Astrocyte of the spinal cord (primary cell): ENCODE measurements at places on chromosomes 6 and 20.

DNA sequence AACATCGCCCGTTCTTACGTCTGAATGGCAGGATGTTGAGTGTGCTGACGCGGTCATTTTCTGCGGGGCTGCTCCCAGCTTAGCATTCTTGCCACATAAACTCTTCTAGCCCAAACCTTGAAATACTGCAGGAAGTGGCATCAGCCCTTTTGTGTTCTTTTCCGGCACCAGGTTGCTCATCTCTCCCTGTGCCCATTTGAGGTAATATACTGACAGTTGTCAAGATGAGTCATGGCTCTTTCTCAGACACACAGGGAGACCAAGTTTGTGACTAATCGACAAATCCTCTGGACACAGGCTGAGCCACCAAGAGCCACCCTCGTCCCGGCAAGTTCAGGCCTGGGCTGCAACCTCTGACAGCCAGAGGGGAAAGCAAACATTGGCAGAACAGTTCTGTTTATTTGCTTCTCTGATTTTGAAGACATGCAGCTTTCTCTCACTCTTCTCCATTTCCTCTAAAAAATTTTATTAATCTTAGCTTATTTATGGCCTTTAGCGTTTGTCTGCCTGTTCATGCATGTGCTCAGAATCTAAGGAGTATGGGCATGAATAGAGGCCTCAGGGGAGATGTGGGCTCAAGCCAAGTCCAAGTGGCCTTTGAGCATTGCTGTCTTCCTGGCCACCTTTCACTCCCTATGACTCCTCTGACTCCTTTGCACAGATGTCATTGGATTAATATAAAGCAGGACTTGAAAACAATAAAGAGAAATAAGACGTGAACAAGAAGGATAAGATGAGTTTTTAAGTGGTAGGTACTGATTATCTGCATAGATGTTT is 328.2 kb upstream of the JAG1 start:
- DNase-seq = peak; percentile 75

- peak; percentile 78 for DNase-seq
Measured at GRCh38 chr6:10759884-10760329, 12.3 kb downstream of the TMEM14B start.

- peak; percentile 59 for DNase-seq
Measured at GRCh38 chr6:116779573-116780164, 14.2 kb upstream of the FAM162B start.

DNA sequence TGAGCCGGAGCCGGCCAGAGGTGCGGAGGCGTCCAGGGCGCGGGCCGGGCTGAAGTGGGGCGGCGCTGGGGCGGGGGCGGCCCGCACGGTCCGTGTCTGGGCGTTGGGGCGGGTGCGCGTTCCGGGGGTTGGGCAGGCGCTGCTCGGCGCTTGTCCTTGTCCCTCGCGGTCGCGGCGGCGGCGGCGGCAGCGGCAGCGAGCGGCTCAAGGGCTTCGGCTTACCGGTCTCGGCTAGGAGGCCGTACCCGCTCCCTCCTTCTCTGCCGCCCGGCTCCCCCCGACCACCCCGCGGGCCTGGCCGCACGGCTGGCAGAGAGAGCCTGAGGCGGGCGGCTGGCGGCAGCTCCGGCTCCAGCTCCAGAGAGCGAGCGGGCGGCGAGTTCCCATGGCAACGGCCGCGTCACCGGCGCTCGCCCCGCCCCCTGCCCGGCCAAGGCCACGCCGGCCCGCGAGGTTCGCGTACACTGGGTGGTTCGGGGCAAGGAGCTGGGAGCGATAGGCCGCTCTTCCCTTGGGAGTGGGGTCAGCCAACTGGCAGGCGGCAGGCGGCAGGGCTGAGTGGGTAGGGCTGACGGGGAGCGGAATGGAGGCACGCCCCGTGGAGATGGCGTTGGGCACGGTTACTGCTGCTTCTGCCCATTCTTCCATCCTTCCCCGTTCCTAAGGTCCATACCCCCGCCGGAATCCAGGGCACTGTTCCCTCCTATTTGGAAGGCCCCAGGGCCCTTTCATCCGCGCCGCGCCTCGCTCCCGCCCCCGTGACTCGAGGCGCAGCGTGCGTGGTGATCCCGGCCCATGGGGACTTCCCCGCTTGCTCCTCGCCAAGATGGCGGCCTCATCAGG is at the start of gene LRRC73:
TSS of gene LRRC73 (minus strand) at position 363 of the 843 bp plus-strand sequence. CDS start 561 bp downstream, outside the sequence.
- peak; percentile 72 for DNase-seq

- DNase-seq = no peak
Measured at GRCh38 chr6:30679765-30680535, 6.5 kb downstream of the PPP1R18 start.

DNA sequence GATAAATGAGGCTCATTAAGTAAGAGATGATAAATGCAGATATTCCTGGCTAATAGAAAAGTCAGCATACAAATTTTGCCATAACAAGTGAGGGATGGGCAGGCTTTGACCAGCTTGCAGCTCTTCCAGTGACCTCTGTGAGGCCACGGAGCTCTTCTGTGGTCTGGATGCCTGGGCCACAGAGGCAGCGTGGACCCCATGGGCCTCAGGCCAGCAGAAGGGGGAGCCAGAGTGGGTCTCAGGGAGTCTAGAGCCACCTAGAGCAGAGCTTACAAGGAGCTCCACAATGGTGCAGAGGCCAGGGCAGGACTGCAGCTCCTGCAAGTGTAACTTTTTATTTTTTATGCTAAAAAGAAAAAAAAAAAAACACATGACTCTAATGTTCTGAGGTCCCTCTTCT is 165.1 kb downstream of the ARID1B start:
- no peak for DNase-seq

DNA sequence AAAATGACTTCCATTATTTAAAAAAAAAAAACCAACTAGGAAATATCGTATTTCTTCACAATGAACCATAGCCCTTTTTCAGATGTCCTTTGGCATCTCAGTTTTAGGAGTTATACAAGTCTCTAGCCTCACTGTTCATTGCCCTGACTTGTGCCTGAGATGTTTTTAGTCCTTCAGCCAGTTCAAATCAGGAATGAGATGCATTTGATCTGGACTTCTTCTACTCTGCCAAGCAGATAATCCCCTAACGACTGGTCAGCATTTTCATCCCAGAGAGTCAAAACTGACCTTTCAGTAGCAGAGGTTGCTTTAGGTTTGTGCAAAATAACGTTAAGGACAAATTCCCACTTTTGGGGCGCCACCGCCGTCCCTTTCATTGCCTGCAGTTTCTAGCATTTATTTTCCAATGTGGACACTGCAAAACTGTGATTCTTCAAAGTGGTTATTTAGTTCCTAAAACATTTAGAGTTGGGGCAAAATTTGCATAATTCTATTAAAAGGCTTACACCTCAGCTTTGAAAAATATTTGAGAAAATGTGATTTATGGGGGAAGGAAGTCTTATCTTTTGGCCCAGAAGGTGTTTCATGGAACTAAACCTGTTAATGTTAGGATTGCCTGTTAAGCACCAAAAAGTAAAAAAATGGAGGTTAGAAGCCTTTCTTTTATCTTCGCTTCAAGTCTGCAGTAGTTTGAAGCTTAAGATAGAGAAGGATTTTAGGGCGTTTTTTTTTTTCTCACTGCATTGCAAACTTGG is 152.0 kb upstream of the SGK1 start:
- no peak for DNase-seq

- no peak for DNase-seq
Measured at GRCh38 chr6:93858213-93858612, 438.9 kb upstream of the EPHA7 start.

DNA sequence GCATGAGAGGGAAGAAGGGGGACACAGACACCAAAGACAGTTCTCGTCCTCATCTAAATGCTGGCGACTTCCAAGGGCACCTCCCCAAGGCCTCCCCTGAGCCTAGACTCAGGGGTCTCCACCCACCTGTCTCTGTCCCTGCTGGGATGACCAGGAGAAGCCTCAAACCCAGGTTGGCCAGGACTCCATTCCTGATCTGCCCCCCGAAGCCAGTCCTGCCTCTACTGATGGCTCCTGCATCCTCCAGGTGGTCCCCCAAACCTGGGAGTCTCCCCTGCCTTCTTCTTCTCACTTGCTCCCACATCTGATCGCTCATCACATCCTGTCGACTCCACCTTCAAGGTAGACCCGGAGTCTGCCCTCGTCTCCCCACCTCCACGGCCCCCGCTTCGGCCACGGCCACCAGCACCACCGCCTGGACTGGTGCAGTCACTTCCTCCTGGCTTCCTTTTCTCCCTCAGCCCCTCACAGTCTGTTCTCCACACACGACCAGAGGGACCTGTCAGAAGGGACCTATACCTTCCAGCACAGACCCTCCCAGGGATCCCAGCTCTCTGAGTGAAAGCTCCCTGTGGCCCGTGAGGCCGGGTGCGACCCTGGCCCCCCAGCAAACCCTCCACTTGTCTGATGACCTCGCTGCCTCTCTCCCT is 92.1 kb downstream of the CEBPB start:
- DNase-seq = no peak

- DNase-seq = peak; percentile 86
Measured at GRCh38 chr20:34069341-34070078, 42.5 kb downstream of the EIF2S2 start.

GRCh38 chr6:139368661-139369060 is 5.8 kb downstream of the CITED2 start:
- no peak for DNase-seq
